ENCODE measurements at places on chromosomes 7 and 10.

DNA sequence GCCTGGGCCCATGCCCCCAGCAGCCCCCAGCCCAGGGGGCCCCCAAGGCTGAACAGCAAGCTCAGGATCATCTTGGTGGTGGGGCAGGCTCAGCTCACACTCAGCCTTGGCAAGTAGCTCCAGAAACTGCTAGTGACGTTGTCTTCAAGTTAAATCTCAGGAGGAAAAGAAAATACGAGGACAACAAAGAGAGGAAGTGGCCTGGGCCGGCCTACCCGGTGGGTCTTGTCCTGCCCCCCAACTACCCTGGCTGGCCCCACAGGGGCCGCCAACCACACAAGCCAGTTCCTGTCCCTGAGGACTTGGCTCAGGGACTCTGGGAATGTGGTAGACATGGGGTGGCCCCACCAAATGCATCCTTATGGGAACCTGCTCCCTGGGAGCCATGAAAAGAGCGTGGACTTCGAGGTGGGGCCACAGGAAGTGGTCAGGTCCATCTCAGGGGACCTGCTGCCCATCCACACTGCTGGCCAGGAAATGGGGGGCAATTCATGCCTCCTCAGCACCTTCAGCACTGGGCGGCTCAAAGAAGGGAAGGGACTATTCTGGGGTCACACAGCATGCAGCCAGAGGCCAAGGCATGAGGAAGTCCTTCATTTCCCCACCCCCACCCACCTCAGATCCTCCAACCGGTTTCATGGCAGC lies at the start of gene MMRN2:
Gene MMRN2, minus strand, starts transcription at position 145 of the 645 bp plus-strand sequence. Its CDS starts 74 bp downstream, at position 71.
- DNase-seq, result no peak

DNA sequence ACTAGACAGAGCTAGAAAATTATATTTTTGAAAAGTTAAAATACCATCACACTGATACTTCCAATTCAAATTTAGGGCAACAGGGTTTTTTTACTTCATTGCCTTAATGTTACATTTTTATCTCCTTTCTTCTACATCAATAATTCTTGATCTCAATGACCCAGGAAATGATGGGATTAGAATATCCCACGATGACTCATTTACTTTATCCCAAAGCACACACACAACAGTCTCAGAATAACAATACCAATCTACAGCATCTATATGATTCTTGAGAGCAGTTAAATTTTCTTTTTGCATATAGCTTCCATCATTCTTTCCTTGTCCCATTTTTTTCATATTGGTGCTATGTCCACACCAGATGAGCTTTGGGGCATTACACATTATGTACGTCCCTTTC lies 98.4 kb upstream of the EEPD1 start:
- DNase-seq, result no peak

GRCh38 chr7:76397409-76398183 lies 11.9 kb downstream of the SSC4D start:
- peak; percentile 76 for DNase-seq

- no peak for DNase-seq
Observed at GRCh38 chr10:404346-404745, 269.1 kb downstream of the ZMYND11 start.

DNA sequence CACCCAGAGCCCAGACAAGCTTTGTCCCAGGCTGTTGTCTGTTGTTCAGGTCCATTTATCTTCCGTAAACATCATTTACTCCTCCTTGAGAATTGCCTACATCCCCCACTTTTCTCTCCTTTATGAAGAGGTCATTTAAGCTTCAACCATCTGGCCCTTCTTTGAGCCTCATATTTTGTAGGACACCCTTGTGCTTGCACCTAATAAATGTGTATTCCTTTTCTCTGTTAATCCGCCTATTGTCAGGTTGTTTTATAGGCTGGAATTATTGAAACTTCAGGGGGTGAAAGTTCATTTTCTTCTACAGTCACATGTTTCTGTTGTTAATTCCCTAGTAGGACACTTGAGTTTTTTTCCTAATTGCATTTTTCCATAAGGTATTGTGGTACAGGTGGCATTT lies 19.6 kb upstream of the CTTNBP2 start:
- DNase-seq, result no peak

DNA sequence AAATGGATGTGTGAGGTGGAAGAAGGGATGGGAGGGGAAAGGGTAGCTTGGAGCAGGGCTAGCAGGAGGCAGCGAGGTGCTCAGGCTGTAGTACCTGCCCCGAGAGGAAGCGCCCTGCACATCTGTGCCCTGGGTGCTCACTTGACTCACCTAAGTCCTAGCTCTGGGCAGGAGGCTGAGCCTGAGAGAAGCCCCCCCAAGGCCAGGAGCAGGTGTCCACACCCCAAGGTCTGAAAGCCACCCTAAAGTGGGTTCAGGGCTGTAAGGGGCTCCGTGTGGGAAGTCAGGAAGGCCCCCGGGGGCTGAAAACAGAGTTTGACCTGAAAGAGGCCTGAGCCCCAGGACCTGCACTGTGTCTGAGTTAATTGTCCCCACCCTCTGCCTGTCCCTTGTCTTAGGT lies 95.8 kb upstream of the PODXL start:
- DNase-seq, result no peak

- no peak for DNase-seq
Observed at GRCh38 chr7:21367081-21367480, 60.8 kb upstream of the SP4 start.

- DNase-seq, result no peak
Observed at GRCh38 chr10:129641982-129642381, 174.9 kb downstream of the MGMT start.

- DNase-seq, result no peak
Observed at GRCh38 chr10:49527061-49527460, 11.9 kb downstream of the ERCC6 start.

Measured in stimulated activated CD4-positive, alpha-beta T cell treated with anti-CD3 and anti-CD28 coated beads, Interleukin-12 subunit alpha, Interleukin-12 subunit beta, amount 100 ng/mL, for 48 hours (primary cell).